T-helper 2 cell treated with Interferon-gamma antibody and Interleukin-4, amounts not matched to agents 5 μg/mL and 100 μg/mL, for 36 hours (primary cell): ENCODE measurements at places on chromosomes 2 and 18.

DNA sequence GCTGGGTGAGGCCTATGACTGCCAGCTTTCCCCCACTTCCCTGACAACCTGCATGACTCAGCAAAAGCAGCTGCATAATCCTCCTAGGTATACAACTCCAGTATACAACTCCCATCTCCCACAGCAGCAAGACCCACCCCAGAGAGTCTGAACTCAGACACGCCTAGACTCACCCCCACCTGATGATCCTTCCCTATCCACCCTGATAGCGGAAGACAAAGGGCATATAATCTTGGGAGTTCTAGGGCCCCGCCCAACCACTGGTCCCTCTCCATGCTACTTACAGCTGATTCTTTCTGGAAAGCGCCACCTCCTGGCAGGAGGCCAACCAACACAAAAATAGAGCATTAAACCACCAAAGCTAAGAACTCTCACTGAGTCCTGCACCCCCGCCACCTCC, 296.5 kb downstream of the DCC start:
- DNase-seq, result no peak

GRCh38 chr18:27604583-27604982, 419.5 kb upstream of the CHST9 start:
- no peak for DNase-seq

DNA sequence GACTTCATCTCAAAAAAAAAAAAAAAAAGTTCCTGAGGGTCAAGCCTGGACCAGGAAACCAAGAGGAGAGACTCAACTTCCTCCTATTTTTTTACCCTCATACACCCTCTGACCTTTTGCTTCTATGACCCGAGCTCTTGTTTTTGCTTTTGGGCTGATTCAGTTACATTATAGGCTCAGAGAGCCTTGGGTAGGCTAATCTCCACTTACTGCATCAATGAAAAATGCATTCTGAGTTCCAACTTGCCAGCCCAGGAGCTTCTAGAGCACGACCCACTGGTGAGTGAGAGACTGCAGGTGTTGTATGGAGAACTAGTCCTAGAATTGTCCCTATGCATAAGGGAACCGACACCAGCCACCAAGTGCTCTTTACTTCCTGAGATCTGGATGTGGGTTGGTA, 91.1 kb downstream of the CABLES1 start:
- no peak for DNase-seq

GRCh38 chr18:13237641-13238040, 19.1 kb downstream of the LDLRAD4 start:
- DNase-seq, result no peak

- DNase-seq, result no peak
These were observed 63.8 kb upstream of the GALNT3 start for GRCh38 chr2:165857876-165858275.

- DNase-seq, result no peak
These were observed at the start of gene CDH20 for GRCh38 chr18:61333271-61333745. TSS of gene CDH20 (plus strand) at chr18:61333430.

DNA sequence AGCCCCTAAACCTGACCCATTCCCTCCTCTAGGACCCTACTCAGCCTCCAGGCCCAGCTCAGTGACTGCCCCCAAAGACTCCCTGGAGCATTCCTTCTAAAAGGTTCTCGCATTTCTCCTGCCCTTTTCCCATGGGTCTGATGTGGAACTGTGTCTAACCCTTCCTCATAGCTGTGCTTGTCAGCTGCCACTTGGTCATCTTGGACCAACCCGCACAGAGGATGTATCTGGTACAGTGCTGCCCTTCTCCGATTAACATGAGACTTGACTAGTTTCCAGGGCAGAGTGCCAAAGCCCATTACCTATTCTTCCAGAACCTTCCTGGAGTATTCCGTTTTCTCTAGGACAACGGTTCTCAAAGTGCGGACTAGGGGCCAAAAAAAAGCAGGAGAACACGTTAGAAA, 518 bp upstream of the NFU1 start:
- DNase-seq, result no peak

DNA sequence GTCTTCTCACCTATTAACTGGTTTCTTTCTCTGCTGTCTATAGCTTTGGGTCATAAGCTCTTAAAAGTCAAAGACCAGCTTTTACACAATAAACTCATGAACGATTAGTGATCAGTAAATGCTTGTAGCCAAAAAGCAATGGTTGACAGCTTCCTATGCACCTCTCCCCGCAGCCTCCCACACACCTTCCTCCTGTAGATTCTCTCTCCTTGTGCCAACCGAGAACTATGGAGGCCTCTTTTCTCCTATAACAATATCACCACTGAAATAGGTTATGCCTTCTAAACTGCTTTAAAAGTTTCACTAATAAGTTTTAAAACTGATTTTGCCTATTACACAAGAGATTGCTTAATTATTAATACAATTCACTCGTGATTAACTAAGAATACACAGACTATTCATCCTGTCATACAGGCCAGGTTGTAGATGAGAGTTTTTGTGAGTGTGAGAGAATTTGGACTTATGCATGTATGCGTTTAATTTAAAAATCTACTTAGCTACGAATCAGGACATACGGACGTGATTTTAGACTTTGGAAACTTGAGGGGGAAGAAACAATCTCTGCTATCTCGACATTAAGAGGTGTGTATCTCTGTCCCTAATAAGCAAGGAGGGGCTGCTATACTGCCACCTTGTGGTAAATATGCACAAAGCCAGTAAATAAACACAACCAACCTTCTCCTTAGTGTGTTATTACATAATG, 229.1 kb upstream of the RBBP8 start:
- DNase-seq, result no peak

DNA sequence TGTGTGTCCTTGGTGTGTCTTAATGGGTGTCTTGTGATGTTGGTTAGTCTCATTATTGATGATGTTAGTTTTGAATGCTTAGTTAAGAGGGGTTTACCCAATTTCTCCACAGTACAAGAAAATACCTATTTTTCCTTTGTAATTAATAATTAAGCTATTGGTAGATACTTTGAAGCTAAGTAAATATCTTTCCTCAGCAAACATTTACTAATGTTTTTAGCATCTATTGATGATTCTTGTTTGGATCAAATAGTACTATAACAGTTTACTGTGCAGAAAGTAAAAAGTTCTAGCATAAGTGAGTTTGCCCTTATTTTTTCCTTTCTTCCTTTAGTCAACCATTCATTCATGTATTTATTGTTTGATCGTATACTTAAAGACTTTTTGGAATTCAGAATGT, 19.1 kb downstream of the MAP3K20 start:
- DNase-seq, result no peak

GRCh38 chr2:41723526-41723925, 324.3 kb upstream of the PKDCC start:
- no peak for DNase-seq

DNA sequence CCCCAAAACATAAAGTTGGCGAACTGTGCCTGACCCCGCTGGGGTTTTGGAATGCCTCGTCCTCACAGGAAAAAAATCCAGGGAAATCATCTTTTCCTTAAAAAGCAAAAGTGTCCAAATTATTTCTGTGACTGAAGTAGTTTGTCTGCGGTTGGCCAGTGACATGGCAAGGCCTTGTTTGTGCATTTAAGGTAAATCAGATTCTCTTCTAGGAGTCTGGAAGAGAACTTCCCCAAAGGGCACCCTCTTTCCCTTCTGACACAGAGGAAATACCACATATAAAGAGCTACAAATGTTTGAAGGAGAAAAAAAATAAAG, 737 bp upstream of the CYB5A start:
- peak; percentile 0 for DNase-seq

GRCh38 chr18:23141104-23141999, 6.1 kb downstream of the CABLES1 start:
- DNase-seq, result no peak

GRCh38 chr2:45889620-45890370, 238.3 kb downstream of the PRKCE start:
- DNase-seq, result no peak

- DNase-seq, result no peak
These were observed 25.0 kb downstream of the CEP68 start for GRCh38 chr2:65081232-65081685.

- DNase-seq, result no peak
These were observed 65.3 kb downstream of the BIRC6 start for GRCh38 chr2:32422133-32422532.

- DNase-seq, result no peak
These were observed 665.0 kb upstream of the FANCL start for GRCh38 chr2:58906081-58906645.

GRCh38 chr2:98598781-98599428, 9.4 kb downstream of the COA5 start:
- no peak for DNase-seq

DNA sequence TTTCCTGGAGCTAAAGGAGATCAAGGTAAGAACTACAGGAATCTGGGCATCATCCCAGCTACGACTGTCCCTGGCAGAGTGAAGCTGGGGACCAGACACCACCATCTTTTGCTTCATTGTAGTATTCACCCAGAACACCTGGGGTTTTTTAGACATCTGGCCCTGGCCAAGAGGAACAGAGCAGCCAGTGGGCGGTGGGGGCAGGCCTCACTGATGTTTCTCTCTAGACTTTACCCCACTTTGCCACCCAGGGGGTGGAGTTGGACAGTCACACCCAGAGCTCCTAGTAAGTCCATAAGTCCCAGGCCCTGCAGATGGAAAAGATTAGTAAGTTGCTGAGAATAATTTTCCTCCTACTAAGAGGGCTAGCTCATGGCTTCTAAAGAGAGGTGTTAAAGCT, 39.6 kb downstream of the MARCO start:
- DNase-seq, result no peak
